ENCODE measurements at places on chromosomes 1 and 21.

DNA sequence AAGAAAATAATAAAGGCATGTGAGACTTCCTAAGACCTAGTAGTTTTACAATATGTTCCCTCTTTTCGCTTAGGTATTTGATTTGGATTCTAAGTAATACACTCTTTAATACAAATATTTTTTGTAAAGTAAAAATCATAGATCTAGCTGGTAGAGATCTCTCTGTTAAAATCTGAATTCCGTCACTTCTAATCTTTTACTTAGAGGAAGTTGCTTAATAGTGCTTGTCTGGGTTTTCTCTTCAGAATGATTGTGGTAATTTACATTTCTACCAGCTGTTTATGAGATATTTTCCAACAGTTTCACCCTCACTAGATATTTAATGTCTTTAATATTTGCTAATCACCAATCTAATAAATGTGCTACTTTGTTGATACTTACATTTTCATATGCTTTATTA, 23.3 kb downstream of the RBM11 start:
- no peak for DNase-seq

DNA sequence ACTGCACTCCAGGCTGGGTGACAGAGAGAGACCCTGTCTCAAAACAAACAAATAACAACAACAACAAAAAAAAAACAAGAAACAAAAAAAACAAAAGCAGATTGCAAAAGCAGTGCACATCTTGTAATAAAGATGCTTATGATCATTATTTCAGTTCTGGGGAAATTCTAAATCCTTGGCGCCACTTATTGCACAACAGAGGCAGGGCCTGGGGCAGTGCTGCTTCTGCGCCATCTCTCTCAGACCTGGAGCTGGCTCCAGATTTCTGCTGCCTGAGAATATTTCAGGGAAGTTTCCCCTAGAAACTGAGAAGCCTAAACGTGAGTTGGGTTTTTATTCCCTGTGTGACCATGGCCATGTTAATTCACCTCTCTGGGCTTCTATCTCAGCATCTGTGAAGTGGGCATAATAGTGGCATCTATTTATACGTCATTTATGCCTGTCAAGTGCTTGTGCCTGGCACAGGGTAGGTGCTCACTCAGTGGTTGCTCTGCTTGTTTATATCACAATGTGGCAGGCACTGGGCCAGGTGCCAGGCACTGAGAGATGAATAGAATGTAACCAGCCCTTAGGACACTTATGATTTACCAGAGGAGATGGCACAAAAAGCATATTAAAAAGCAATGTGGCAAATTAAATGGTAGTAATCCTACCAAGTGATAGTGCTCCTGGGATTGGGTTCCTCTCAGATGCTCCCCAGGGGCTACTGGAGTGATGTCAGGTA, 67.9 kb downstream of the MDM4 start:
- DNase-seq: no peak

GRCh38 chr21:43325968-43326715, 100.8 kb downstream of the SIK1 start:
- DNase-seq: no peak

DNA sequence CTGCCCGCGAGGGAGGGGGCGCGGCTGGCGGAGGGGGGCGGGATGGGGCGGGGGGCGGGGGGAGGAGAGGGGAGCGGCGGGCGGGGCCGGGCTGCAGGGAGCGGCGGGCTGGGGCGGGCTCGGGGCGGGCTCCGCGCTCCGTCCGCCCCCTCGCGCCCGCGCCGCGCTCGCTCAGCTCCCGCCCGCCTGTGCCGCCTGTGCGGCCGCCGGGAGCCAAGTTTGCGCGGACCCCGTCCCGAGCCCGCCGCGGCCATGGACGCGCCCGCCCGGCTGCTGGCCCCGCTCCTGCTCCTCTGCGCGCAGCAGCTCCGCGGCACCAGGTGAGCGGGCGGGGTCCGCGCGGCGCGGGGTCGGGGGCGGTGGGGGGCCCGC, at the start of gene GABRD:
TSS of gene GABRD (plus strand) at position 174 of the 372 bp plus-strand sequence. CDS start at position 253, 79 bp downstream.
- DNase-seq: no peak

- DNase-seq: no peak
Measured at GRCh38 chr1:6491480-6491962, at the start of gene PLEKHG5. PLEKHG5 (minus strand) TSS chr1:6491667; CDS start chr1:6477571, 14,096 bp downstream.

GRCh38 chr21:43203591-43203990, 34.8 kb downstream of the CRYAA start:
- DNase-seq: no peak

GRCh38 chr1:198185146-198185545, 28.3 kb downstream of the NEK7 start:
- no peak for DNase-seq

DNA sequence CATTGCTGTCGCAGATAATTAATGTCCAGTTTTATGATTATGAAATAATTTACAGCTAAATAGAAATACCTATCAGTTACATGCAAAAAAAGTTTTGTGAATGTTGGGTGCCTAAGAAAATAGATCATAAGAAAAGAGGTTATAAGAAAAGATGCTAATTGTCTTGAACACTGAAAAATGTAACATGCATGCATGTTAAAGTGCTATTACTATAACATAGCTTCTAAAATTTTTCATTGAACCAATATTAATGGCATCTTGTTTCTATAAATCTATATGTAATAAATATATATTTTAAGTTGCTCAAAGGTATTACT, 35.5 kb upstream of the SCYL3 start:
- DNase-seq: no peak

GRCh38 chr1:164901031-164901430, 342.0 kb downstream of the PBX1 start:
- DNase-seq: no peak

DNA sequence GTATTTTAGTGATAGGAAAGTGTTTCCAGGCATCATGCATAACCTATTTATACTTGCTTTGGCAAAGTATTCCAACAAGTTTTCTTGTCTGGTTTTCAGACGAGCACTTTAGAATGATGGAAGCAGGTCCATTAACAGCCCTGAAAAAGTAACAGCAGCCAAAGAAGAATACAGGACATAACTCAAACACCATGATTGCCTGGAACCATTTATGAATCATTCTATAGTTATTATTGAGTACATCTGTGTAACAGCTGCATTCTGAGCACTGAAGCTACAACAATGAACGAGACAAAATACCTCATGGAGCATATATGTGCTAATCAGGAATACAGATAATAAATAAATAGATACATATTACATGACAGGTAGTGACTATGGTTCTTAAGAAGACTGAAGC, 12.6 kb downstream of the IL10RB start:
- DNase-seq: no peak
